Foreskin melanocyte (primary cell): ENCODE measurements at places on chromosomes 16 and 17.
A peak's percentile ranks its signal among the peaks of the same experiment; 100 is the strongest.

- no peak for DNase-seq
Measured at GRCh38 chr16:85238233-85238647, 126.0 kb upstream of the CIBAR2 start.

DNA sequence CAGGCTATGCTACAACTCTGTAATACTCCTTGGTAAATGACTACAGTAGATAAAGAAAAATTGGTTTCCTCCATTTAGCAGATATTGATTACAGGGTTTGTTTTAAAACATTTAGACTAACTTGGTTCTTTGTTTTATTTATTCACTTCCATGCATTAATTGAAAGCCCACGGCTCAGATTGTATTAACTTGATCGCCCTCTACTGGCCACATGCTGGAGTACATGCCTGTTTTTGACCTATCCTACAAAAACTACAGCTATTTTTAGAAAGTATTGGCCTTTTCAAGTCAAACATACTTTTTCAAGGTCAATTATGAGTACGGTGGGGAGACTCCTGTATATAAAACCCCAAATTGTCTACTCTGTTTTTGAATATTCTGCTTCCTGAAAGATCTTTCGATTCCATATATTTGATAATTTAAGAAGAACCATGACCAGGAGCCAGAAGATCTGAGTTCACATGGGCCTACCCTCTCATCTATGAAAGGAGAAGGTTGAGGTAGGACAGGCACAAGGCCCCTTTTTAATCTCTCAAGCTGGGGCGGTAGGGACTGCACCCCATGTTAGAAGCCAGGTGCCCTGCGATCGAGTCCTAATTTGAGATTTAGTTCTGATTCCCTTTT lies 51.8 kb downstream of the CA10 start:
- DNase-seq, result peak; percentile 22

GRCh38 chr17:64492481-64493109 lies 4.3 kb downstream of the POLG2 start:
- no peak for DNase-seq

DNA sequence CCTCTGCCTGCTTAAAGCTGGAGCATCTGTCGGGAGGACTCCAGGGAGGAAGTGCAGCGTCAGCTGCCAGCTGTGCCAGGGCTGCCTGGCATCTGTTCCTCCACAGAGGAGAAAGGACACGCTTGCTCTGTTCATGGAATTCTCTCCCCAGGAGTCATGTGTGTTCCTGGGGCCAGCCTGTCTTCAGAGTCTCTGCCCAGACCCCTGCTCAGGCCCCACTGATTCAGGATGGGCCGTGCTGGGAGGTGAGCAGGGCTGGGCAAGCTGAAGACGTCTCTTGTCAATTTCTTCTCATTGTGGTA lies 24.2 kb downstream of the CRISPLD2 start:
- DNase-seq, result no peak

GRCh38 chr16:11408216-11408615 lies 63.0 kb downstream of the RMI2 start:
- DNase-seq, result no peak

DNA sequence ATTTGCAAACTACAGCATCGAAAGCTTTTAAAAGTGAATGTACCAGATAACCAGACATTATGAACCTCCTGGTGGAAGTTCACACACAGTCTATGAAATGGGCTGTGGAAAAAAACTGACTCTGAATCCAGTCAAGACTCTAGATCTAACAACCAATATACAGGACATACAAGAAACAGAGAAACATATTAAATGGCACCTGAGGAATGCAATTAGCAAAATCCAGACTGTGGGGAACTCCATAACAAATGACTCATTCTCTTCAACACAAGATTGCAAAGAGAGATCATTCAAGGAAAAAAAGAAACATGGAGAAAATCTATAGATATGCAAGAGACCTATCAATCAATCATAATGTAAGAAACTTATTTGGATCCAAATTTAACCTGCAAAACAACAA lies 119.0 kb downstream of the MYO1D start:
- DNase-seq, result no peak

DNA sequence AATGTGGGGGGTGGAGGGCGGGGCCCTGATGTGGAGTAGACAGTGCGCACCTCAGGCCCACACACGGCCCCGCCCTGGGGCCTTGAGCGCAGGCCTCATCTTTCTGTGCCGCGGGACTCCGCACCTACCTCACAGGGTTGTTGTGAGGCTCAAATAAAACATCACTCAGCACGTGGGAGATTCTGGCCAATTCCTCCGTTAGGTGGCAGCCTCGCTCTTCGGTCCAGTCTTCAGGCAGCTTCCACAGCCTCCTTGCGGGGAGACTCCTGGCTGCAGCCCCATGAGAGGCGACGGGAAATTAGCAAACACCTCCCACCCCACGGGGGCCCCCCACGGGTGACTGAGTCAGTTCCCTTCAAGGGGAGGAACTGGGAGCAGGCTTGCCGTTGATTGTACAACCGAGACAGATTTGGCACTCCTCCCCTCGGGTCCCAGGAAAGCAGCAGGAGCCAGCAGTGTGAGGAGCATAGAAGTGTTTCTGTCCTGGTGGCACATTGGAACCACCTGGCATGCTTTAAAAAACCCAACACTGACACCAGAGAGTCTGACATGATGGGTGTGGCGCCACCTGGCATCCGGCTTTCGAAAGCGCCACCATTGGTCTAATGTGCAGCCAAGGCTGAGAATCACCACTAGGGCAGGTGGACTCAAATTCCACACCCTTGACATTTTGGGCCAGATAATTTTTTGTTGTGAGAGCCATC lies 7.6 kb downstream of the MRM1 start:
- DNase-seq, result no peak

GRCh38 chr17:31136319-31136718 lies 41.5 kb downstream of the NF1 start:
- DNase-seq, result no peak

DNA sequence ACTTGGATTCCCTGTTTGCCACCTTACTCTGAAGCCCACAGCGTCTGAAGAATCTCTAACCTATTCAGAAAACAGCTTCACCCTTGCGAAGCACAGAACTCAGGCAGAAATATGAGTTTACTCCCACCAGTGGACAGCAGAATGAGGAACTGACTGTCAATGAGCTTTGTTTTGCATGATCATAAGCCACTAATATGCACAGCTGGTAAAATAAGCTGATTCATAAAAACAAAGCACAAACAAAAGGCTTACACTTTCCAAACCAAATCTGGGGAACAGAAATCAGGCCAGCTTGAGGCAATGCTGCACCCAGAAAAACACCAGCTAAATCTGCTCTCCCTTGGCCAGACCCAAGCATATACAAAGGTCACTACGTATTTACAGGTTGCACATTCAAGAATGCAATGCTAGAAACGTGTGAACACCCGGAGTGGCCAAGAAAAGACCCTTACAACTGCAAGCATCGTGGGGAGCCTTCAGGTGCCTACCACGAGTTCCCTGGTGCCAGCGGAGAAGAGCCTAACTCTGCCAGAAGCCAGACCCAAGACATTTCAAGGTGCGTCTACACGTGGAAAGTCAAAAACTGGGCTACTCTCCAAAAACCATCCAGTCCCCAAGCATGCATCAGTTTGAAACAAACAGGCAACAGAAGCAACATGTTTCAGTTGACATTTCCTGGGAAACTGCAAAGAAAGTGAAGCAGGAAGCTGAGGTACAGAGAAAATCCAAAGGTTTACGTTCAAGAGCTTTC lies 207.1 kb downstream of the ZFHX3 start:
- no peak for DNase-seq

GRCh38 chr17:36525888-36526287 lies 8.8 kb downstream of the MYO19 start:
- DNase-seq, result no peak

DNA sequence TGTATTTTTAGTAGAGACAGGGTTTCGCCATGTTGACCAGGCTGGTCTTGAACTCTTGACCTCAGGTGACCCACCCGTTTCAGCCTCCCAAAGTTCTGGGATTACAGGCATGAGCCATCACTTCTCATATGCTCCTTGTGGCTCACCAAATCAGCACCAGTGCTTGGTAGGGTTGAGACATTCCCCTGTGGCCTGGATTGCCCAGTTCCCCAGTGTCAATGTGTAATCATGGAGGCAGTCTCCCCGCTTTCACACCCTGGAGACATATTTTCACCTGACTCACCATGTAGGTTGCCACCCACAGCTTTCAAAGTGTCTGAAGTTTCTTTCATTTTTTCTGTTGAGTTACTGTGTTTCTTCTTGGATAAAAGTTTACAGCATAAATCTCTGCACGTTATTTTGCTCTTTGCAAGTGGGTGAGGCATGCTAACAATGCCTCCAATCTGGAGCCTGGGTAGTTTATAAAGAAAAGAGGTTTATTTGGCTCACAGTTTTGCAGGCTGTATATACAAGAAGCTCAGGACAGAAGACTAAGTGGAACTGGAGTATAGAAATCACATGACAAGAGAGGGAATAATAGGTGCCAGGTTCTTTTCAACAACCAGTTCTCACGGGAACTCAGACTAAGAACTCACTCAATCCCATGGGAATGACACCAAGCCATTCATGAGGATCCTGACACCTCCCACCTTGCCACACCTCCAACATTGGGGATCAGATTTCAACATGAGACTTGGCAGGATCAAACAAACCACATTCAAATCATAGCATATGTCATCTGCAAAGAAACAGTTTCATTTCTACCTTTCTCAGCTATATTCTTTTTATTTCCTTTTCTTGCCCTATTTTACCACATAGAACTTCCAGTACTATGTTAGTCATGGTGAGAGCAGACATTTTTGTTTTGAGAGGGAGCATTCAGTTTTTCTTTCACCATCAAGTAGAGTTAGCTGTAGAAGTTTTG lies 113.2 kb downstream of the PHKB start:
- DNase-seq, result no peak

DNA sequence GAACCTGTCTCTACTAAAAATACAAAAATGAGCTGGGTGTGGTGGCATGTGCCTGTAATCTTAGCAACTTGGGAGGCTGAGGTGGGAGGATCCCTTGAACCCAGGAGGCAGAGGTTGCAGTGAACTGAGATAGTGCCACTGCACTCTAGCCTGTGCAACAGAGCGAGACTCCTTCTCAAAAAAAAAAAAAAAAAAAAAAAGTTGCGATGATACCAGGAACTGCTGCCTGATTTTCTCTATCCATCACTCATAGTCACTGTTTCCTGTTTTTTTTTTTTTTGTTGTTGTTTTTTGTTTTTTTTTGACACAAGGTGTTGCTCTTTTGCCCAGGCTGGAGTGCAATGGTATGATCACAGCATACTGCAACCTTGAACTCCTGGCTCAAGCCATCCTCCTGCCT lies 59.2 kb downstream of the ABCC1 start:
- DNase-seq, result no peak

GRCh38 chr16:920051-920681 lies 50.6 kb downstream of the LMF1 start:
- no peak for DNase-seq

GRCh38 chr17:83183145-83183948 lies 103.9 kb downstream of the METRNL start:
- DNase-seq, result no peak

- no peak for DNase-seq
Measured at GRCh38 chr16:30930160-30930571, 6.8 kb downstream of the FBXL19 start.

DNA sequence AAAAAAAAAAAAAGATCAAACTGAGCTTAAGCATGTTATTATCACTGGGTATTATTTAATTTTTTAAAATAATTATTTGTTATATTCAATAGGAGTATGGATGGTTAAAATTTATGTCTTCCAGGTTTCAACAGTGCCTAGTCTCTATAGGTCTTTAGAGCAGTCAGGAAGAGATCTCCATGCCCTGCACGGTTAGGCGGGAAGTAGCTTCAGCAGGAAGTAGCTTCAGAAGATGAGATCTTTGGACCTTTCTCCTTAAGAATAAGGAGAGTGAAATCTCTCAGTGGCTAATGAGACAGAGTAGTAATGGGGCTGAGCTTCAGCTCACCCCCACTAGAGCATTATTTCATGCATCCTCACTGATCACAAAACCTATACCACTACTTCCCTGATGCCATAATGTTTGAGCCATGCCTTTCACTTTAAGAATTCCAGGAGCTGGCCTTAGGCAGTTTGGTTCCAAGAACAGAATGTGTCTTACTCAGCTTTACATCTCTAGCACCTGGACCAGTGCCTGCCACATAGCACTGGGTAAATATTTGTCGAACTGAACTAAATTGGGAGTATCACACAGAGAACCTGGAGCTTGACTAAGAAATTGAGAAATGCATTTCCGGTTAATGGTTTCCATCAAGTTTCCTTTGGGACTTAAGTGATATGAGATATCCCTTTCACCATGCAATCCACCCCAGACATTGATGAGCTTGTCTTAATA lies 43.5 kb downstream of the SCPEP1 start:
- no peak for DNase-seq

GRCh38 chr16:4386951-4387565 lies 15.4 kb downstream of the VASN start:
- DNase-seq, result no peak

GRCh38 chr16:87457061-87457611 lies 35.7 kb downstream of the ZCCHC14 start:
- no peak for DNase-seq

- DNase-seq, result no peak
Measured at GRCh38 chr17:34869641-34870040, 91.6 kb downstream of the CCT6B start.

DNA sequence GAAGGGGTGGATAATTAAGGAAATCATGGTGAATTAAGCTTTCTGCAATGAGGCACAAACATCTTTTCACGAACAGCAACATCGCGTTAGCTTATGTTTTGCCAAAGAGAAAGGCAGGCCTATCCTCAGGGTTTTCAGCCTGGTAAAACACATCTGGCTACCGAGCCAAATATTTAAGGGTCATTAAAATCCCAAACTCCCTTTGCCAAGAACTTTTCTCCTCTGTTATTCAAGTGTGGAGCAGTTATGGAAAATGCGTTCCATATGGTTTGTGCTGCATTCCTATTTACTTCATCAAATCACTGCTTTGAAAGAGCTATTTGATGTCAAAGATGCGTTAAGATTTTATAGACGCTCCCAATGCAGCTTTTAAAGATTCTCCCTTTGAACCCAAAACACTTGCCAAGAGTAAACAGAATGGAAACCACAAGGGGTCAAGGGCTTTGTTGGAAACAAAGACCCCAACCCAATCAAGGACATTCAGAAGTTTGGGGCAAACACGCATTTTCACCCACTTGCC lies 308.3 kb upstream of the CDH5 start:
- DNase-seq, result no peak

- no peak for DNase-seq
Measured at GRCh38 chr17:16212793-16213192, 2.5 kb downstream of the NCOR1 start.

GRCh38 chr17:2309338-2310154 lies 5.8 kb downstream of the SRR start:
- DNase-seq, result no peak

- no peak for DNase-seq
Measured at GRCh38 chr17:40980596-40980995, 3.5 kb downstream of the KRT40 start.

- DNase-seq, result no peak
Measured at GRCh38 chr17:68352041-68352440, 60.7 kb downstream of the ARSG start.
